Amniotic stem cell (primary cell): ENCODE measurements at places on chromosomes 11 and 22.

DNA sequence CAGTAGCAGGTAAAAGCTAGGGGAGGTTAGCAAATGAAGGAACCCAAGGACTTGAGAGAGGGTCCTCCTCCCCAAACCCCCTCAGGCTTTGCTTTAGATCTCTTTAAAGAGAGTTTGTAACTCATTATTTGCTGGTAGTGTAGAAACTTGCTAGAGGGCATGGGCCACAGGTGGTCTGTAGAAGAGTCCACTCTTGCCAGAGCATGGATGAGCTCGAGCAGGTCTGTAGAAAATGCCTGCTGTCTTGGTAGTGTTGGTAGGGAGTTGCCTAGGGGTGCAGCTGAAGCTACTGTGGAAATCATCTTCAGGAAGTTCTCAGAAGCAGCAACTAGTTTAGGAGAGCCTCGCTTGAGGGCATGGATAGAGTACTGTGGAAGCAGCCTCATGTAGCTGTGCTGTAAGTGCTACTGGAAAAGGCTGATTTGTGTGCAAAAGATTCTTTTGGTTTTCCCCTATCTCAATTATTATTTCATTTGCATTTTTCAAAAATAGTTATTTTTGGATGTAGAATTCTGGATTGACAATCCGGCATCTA, 104.3 kb downstream of the TMEM135 start:
- DNase-seq, result no peak

DNA sequence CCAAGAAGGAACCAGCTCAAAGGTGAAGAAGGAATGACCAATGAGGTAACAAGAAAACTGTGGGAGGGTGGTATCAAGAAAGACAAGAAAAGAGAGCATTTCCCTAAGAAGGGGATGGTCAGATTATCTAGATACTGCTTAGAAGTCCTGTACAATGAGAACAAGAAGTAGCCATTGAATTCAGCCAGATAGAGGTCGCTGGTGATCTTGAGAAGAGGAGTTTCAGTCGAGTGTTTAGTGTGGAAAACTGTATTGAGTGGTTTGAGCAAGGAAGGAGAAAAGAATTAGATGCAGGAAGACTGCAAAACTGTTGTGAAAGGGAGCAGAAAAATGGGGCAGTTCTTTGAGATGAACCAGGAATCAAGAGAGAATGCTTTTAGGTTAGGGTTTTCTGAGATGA, 74.6 kb upstream of the FAT3 start:
- no peak for DNase-seq

- DNase-seq, result no peak
These were observed 58.2 kb downstream of the COMMD9 start for GRCh38 chr11:36230779-36231699.

GRCh38 chr11:134657631-134658030, 245.6 kb upstream of the B3GAT1 start:
- no peak for DNase-seq

DNA sequence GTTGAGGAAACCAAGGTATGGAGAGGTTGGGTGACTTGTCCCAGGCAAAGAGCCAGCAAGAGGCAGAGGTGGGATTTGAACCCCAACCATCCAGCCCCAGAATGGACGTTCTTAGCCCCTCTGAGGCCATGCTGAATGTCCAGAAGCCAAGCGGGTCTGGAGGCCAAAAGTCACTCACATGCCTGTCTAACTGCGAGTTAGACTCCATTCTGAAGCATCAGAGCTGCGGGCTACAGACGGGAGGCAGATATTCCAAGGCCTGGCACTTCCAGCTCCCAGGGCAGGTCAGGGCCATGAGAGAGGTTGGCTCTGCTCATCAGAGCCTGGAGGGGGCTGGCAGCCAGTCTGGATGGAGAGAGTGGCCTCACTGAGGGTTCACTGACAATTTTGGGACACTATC, 616.5 kb downstream of the BRD1 start:
- DNase-seq, result no peak

GRCh38 chr11:73204711-73205121, 13.4 kb upstream of the P2RY2 start:
- DNase-seq, result no peak
